ENCODE measurements at places on chromosomes 16 and 17.
A peak's percentile ranks its signal among the peaks of the same experiment; 100 is the strongest.

DNA sequence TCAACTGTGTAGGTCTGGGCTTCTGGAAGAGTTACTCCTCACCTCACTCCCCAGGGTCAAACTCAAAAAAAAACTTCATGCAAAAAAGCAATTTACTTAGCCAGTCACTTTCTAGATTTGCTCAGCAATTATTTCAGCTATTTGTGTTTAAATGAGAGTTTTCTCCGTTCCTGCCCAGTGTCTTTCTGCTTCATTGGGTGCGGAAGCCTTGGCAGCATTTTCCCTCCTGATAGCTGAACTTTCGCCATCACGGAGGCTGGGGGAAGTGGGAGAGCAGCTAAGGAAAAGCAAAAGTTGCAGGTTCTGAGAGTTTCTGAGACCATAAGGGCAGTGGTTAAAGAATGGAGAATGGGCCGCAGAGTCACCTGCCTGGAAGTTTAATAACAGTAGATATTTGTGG, 287.1 kb upstream of the DYNLRB2 start:
- no peak for DNase-seq

DNA sequence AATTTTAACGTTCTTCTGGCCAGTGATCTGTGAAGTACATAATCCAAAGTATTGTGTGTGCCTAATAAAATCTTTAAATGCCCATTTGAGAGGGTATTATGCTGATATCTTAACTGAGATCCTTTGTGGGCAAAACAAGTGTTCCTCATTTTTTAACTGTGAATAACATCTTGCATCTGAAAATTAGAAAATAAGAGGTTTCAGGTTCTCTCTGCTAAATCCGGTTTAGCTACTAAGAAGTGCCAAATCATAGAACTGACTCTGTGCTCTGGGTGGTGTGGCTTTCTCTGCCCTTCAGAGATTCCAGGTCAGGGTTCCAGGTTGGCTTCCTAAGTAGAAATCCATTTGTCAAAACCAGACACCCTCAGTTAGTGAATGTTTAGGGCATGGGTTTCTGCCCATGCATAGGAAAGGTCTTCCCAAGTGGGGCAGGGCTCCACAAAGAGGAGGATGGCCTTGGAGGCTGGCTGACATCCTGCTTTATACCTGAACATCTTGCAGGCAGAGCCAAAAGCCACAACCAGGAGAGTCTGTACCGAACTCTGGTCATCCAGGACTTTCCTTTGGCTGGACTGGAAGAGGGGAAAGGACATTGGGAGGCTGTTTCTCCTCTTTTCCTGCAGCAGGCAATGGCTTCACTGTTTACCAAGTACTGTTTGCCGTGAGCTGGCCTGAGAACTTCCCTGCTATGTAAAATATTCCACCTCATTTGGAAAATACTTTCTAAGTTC, 8.5 kb downstream of the ALDH3A2 start:
- DNase-seq: no peak

DNA sequence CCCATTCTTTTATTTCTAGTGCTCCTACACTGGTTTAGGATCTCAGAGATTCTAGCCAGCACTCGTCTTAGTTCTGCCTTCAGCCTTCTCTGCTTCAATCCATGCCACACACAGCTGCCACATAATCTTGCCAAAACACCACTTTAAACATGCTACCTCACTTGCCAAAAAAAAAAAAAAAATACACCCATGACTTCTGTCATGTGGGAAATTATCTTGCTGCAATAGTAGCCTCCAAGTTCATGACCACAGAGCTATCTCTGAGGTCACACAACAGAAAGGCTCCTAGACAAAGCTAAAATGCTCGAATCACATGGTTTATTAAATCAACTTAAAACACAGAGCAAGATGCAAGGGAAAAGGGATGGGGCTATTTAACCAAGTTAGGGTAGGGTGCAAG, 18.1 kb downstream of the FZD2 start:
- DNase-seq: no peak

DNA sequence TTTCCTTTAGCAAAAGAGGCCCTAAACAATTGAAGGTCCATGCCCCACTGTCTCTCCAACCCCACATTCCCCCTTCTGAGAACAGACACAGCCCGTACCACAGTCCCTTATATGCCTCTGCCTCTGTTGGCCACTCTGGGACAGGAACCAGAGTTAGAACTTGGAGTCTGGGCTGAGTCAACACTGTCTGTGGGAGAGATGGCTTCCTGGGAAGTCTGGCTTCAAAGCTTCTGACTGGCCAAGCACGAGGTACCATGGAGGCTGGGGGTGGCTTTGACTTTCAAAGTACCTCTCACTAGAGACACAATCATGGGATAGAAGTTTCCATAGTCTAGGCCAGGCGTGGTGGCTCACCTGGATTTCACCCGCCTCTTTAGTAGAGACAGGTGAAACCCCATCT, 14.9 kb upstream of the SPOP start:
- DNase-seq: no peak

DNA sequence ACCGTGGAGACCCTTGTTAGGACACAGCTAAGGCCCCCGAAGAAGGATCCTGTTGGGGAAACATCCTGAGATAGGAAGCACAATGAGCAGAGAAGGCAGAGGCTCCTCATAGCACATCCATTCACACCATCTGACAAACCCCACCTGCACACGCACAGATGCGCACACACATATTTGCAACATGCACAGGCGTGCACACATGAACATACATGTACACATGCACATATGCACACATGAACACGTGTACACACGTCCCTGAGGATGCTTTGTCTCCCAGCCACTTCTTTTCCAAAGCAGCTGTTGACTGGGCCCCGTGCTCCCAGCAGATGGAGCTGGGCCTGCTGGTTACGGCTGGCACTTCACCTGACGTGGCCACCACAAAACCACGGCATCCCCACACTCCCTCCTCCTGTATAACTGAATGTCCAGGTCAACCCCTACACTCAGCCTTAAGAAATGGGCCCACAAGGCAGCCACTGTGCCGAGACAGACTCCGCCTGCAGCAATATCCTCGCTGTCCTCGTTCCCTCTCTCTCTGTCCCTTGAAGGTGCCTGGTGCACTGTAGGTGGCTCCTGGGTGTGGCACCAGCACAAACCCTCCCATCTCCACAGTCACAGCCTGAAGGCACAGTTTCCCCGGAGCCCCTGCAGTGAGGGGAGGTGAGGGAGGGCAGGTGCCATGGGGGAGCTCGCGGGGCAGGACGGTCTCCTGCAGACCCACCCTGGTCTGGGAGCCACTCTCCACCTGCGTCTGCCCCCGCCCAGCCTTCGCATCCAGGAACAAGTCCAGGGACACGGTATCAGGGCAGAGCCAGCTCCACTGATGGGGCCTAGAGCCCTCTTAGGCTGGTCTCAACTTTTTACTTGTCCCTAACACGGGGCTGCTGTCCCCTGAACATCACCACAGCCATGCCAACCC, 183.0 kb downstream of the RBFOX3 start:
- DNase-seq: no peak

DNA sequence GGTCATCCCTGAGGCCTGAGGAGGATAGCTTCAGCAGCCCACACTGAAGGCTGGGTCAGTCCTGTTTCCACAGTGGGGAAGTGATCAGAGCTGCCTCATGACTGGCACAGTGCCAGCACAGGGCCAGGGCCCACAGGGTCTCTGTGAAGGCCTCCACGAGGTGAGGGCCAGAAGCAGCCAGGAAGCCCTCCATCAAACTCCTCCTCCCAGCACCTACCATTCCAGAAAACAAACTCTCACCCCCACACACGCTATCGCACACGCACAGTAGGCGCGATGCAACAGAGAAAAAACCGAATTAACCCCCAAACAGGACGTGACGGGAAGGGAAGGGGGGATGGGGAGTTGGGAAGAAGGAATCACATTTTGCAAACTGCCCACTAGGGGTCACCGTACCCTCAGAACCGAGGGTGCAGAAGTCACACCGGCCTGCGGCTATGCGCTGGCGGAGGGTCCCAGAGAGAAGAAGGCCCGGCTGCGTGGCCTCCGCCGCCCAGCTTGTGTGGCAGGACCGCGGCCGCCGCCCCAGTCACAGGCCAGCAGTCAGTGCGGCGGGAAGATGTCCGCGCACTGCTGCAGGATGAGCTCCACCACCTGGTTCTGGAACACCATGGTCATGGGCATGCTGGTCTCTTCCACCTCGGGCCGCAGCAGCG, 37.6 kb downstream of the ARHGAP27 start:
- peak; percentile 69 for DNase-seq

DNA sequence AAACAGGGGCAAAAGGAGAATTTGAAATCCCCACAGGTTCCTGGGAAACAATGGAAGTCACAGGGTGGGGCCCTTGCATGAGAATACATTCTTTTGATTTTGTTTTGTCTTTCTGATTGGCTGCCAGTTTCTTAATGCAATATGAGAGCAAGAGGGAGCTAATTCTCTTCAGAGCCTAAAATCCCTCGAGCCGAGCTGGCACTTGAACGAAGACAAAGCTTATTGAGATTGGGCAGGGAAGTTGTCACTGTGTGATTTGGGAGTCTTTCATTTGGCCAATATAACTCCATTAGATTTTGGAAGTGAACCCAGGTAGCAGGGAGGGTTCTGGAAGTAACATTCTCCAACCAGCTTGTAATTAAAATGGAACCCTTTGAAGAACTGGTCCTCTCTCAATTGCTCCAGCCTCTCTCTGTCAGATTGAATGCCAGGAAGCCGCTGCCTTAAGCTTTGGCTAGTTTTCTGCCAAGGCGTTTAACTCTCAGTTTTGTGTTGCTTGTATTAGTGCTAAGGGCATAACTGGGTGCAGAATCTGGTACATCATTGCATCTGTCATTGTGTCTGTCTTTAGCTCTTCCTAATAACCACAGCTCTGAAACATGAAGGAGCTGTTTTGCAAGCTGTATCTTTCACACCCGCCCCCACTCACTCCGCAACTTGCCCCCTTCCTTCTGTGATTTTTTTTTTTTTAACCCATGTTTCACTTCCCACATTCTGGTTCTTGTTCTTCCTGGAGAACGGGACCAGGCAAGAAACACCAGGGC, 272.0 kb downstream of the MAF start:
- no peak for DNase-seq

DNA sequence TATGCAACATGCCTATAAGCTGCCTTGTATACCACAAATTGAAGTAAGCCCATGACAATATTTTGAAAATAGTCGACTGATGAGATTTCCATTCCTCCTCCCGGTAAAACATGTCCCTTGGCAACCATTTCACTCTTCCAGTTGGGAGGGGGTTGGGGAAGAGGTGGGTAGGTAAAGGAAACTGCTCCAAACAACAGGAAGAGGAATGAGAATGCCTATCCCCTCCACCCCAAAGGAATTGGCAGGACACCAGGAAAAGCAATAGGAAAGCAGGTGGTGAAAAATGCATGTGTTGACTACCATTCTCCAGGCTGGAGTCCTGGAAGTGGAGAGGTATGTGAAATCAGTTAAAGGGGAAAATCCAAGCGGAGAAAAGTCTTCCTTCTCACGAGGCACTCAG, 455.9 kb upstream of the PSMD7 start:
- DNase-seq: no peak

DNA sequence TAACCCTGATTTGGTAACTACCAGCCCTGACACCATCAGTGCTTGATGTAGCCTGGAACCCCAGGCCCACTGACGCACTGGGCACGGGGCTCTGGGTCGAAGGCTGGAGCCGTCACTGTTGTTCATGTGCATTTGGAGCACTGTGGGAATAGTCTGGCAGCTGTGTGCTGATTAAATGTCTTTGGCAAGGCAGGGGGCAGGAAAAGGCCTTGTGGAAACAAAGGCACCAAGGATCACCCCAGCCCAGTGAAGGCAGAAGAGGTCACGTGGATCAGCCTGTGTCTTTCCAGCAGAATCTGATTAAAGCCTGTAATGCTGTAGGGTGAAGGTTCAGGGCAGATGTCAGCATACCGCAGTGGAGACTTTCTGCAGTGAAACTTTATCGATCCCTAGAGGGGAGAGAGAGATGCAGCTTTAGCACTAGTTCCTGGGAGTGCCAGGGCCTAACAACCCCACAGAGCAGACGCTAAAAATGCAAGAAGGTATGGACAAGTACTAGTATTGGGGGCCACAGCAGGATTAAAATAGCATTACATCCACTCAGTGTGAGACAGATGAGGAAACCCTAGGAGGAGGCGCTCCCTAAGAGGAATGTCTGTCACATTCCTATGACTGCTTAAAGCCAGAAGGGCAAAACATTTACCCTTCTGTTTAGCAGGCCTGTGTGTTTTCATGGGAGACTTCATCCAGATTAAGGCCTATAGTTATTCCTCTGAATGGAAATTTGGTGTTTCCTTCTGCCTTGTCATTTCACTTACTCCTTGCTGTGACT, 9.7 kb downstream of the ZNHIT3 start:
- no peak for DNase-seq

DNA sequence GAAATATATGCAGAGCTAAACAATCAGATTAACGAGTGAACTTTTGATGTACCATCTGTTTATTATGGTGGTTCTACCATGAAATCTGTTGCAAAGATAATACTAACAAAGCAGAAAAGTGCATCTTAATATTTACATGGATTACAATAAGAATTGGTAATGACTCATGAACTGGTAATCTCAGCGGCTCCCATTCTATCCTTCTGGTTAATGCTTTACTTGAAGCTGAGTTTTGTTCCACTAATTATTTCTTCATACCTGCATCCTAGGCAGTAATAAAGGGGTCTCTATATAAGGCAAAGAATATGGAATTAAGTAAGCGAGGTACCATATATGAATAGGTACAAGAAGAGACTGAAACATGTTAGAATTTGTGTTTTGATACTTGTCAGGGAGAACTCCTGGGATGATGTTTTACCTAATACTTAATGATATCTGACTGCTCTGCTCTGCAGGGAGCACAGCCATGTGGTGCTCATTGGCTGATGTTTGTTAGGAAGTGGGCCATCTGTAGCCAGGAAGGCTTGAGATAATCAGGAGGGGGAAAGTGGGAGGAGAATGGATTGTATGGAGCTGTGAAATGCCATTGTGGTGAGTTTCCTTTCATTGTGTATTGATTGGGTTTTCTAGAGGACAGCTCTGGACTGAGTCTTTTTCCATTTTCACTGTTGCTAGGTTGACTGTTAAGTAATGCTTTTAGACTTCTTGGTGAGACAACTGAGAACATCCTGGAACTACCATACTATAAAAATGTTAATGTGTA, 52.6 kb downstream of the MAP2K6 start:
- no peak for DNase-seq

- DNase-seq: no peak
Observed at GRCh38 chr16:70378869-70379493, 32.3 kb downstream of the DDX19A start.

GRCh38 chr16:4314532-4315185, 1.2 kb upstream of the GLIS2 start:
- DNase-seq: no peak

GRCh38 chr17:76715496-76715830, 4.7 kb upstream of the MXRA7 start:
- DNase-seq: no peak

DNA sequence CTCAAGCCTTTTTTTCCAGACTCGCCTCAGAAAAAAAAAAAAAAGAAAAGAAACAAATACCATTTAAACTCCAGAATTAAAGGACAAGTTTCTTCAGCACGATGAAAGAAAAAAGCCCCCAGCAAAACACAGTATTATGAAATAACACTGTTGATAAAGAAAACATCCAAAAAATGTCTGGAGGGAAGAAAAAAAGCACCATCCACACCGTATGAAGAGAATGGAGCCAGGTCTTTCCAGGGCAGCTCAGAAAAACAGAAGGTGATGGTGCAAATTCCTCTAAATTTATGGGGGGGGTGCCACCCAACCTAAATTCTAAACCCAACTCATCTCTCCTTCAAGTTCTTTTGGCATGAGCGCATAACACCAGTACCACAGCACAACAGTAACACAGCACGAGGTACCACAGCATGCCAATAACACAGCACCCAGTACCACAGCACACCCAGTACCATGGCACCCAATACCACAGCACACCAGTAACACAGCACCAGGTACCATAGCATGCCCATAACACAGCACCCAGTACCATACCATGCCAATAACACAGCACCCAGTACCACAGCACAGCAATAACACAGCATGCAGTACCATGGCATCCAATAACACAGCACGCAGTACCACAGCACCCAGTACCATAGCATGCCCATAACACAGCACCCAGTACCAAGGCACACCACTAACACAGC, 19.0 kb downstream of the AXIN1 start:
- no peak for DNase-seq

All from germinal center (tissue), 1 donor.